Uterine smooth muscle cell (primary cell): ENCODE measurements at places on chromosomes 6 and 20. TPM values are rescaled to one million over a fixed set of nuclear protein-coding genes. Genes with fewer than 3 reads are reported as not detected.

The ANKRD60 gene
- total RNA-seq = not detected in 2 replicates

The ISM1 gene
- total RNA-seq = 0.25 and 0.33 TPM in 2 replicates

The TRIM39 gene
- 8.4 and 13.9 TPM in 2 replicates for total RNA-seq

The SEL1L2 gene
- not detected in 2 replicates for total RNA-seq
